ENCODE measurements at places on chromosomes 7 and 10.
A peak's percentile ranks its signal among the peaks of the same experiment; 100 is the strongest.

GRCh38 chr7:137167609-137168008 lies 175.9 kb downstream of the PTN start:
- DNase-seq: no peak

DNA sequence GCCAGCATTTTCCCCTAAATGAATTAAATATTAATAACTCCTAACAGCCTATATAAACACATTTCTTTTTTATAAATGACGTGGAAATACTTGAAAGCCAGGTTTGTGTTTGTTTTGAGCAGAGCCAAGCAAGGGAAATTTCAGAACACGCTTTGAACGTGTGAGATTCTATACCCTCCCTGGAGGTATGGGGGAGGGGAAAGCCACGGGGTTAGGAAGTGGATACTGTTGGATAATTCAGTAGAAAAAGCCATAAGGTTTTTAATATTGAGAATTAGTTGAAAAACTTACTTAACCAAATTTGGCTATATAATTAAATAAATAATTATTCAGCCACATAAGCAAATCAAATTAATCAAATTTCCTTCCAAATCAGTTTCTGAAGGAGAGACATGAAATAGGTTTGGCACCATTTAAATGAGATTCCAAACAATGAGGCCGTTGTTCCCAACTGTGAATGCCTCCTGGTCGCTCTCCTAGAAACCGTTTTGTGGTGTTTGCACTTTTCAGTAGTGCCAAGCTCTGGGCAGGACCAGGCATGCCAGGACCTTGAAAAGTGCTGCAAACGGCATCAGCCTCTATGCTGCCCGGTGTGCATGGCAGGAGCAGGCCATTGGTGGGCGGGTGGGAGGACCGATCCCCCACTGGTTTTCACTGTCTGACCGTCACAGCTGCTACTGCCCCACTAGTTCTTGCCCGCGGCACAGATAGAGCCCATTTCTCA lies 88.1 kb downstream of the SEPTIN14 start:
- peak; percentile 52 for DNase-seq

DNA sequence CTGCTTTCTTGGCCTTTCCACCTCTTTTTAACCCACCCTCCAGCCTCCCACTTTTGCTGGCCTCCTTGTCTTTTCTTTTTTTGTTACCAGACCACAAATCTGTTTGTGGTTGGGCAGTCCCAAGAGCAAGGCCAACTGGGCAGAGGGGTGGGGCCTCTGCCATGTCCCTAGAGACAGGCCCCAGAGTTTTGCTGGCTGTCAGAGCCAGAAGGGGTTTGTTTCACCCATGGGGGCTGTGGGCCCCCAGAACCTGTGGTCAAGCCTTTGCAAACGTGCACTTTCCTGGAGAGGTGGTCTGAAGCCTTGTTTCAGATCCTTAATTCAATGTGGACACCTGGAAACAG lies 10.3 kb downstream of the ZMIZ1 start:
- no peak for DNase-seq

DNA sequence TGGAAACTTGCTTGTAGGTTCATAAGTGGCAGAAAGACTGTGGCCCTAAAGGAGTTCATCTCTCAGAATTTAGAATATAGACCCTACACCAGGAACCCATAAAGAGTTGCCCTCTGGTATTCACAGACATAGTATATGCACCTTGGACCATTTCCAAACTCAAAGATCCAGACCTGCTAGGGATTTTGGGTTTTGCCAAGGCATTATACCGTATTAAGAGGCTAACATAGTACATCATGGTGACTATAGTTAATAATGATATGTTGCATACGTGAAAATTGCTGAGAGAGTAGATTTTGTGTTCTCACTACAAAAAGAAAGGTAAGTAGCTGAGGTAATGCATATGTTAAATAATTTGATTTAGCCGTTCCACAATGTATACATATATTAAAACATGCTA lies 13.9 kb downstream of the IFIT3 start:
- no peak for DNase-seq

GRCh38 chr7:106870528-106870927 lies 5.4 kb downstream of the PIK3CG start:
- DNase-seq: no peak

Data from NCI-H1436 (cell line).